ENCODE measurements at places on chromosomes 2 and 18.
A peak's percentile ranks its signal among the peaks of the same experiment; 100 is the strongest.

DNA sequence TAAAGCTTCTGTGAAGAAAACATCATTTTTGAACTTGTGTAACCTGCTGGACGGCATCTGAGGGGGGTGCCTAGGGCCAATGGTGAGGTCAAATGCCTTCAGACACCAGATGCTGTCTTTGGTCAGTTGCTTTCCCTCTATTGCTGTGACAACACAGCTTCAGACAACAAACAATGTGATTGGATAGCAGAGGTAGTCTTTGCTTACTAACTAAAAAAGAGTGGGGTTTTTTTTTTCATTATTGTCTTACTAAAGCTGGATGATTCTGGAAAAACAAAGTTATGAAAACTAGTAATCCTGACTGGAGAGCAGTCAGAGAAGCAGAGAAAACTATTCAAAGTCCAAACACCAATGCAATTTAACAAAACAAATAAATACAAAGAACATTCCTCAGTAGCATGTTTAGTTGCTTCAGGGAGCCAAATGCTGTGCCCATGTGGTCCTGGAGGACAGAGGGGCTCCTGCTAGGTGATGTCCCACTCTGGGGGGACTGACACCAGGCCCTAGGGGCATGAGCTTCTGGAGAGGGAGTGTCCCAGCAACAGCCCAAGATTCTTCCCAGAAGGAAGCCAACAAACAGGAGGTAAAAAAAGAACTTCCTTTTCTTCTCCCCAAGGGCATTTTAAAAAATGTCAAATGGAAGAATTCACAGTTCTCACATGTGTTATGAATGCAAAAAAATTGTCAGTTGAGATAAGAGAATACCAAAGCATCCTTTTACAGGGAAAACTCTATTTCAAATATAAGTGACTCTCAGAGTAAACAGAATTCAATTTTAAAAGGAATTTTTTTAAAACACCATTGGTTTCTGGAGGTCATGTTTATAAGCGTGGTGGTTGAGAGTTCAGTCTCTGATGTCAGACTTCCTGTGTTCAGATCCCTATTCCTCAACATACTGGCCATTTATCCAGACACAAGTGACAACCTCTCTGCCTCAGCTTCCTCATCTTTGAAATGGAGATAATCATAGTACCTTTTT is 181.1 kb upstream of the PGAP1 start:
- DNase-seq, result no peak

DNA sequence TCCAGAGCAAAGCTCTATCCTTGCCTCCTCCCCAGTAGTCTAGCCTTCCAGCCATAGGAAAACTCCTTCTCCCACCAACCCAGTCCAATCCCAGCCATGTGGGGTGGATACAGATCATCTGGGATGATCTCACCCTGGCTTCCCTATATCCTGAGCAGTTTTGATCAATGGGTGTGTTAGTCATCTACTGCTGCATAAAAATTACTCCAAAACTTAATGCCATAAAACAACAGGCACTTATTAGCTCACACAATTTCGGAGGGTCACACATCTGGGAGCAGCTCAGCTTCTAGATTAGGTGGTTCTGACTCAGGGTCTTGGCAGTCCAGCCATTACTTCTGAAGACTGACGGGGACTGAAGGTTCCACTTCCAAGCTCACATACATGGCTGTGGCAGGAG is 190.4 kb downstream of the SPP2 start:
- no peak for DNase-seq

DNA sequence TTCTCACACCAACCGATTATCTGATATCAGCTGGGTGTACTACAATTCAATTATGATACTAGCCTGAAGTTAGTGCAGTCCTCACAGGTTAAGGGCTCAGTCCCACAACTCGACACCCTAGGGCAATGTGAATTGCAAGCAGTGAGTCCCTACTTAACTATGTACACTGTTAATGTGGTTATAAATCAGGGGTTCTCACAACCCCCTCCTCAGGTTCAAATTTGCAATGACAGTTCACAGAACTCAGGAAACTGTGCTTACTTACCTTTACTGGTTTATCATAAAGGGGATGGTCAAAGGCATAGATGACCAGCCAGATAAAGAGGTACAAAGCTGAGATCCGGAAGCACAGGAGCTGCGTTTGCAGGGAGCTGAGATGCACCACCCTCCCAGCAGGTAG is 1379.1 kb upstream of the CDH2 start:
- DNase-seq, result no peak

GRCh38 chr2:231062776-231063175 is 6.1 kb downstream of the PSMD1 start:
- DNase-seq, result no peak

- DNase-seq, result peak; percentile 51
Measured at GRCh38 chr18:74389171-74389927, 67.8 kb downstream of the DIPK1C start.
